CD4-positive, alpha-beta T cell treated with Interferon gamma for 1 hour (primary cell): ENCODE measurements at places on chromosomes 2 and 18.
A peak's percentile ranks its signal among the peaks of the same experiment; 100 is the strongest.

DNA sequence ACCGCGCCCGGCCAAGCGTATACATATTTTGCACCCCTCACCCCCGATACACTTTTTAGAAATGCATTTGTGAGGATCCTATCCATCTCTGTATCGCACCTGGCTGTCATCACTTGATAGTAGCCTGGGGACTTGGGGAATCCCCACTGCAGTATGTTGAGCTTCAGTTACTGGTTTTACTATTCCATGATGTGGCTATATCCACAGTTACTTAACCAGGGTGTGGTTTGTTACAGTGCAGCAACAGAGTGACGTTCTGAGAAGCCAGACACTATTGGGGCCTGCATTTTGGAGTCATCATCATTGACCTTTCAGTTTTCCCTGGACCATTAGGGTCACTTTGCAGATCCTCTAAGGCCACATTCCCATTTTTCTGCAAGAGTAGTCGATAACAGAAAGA, 212.7 kb downstream of the AGAP1 start:
- DNase-seq = no peak

- DNase-seq = no peak
These were observed 3.5 kb downstream of the ATP6V1B1 start for GRCh38 chr2:70939001-70939838.

GRCh38 chr18:7609617-7610016, 42.5 kb downstream of the PTPRM start:
- no peak for DNase-seq

GRCh38 chr18:57080479-57080878, 66.4 kb upstream of the BOD1L2 start:
- no peak for DNase-seq

DNA sequence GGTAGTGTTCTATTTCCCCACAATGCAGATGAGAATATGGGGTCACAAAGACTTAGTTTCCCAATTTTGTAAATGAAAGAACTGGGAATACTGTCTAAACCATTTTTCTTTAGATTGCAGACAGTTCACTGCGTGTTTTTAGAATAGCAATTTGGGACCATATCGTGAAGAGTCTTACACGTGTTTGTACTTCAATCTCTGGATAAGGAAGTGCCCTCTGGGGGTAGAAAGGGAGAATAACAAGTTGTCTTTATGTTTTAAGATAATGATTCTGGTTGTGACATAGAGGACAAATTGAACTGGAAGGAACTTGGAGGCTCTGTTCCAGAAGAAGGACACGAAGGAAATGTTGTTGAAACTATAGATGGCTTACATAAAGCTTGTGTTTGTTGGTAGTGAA, 457.7 kb downstream of the CBLN2 start:
- DNase-seq = no peak

DNA sequence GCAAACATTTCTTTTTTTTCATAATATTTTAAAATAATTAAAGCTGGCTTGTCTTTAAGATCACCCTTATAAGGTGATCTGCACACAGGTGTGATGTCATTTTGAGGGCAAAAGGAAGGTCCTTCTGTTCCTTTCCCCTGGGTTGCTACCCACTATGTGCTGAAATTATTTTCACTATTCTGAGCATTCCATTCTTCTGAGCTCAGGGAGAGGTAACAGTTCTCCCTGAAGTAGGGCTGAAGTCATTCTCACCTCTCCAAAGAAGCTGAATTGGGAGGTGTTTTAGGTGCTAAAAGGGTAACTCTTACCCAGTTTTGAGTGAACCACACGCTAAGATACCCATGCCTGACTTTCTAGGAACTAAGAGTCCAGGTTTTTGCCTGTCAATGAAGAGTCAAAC, 247.6 kb downstream of the SLC4A3 start:
- no peak for DNase-seq

GRCh38 chr18:44958455-44958854, 277.8 kb downstream of the SETBP1 start:
- no peak for DNase-seq

- no peak for DNase-seq
These were observed 36.6 kb downstream of the GLI2 start for GRCh38 chr2:120772261-120772660.

DNA sequence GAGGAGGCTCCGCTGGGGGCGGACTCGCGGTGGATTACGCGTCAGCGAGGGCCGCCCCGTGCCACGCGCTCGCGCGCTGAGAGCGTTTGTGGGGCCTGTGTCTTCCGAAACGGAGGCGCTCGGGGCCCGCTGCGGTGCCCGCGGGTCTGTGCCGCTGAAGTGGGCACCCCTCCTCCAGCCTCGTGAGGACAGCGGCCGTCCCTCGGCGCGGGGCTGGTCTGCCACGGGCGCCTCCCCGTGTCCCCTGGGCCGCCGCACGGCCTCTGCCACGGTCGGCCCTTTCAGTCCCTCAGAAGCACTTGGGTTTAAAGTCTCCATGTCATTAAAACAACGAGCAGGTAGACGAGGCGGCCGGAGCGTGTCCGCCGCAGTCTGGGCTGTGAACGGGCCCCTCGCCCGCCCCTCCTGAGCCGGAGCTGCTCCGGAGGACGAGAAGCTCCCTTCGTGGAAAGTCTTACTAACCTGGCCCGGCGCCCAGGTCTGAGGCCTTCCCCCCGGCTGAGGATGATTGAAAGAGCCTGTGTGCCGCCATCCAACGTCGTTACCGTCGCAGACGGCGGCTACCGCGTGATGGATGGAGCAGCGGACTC, 97.6 kb downstream of the NFATC1 start:
- DNase-seq = no peak

DNA sequence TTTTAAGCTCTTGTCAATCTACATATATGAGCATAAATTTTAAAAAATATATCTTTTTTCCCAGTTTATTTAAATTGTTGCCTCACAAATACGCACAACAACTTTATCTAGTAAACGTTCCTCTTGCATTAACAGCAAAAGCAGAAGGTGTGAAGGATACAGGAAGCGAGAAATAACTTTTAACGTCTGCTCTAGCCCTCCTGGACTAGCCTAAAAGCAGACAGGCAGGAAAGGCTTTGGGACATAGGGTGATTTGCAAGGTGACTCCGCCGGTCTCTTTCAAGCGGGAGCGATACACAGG, 434 bp upstream of the DUSP19 start:
- DNase-seq = peak; percentile 7

GRCh38 chr2:220154304-220154703, 526.9 kb downstream of the SLC4A3 start:
- no peak for DNase-seq

DNA sequence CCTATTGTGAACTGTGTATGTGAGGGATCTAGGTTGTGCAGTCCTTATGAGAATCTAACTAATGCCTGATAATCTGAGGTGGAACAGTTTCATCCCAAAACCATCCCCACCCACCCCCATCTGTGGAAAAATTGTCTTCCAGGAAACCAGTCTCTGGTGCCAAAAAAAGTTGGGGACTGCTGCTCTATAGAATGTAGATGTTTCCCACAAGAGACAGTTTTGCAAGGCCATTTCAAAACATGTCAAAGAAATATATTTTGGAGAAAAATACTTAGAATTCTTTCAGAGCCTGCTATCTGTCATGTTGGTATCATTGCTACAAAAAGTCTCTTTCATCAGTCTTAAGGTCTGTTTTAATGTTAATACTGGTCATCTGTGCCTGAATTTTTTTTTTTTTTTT, 4.1 kb upstream of the SLC39A10 start:
- DNase-seq = no peak

- no peak for DNase-seq
These were observed 73.1 kb downstream of the ACKR3 start for GRCh38 chr2:236642584-236643291.

DNA sequence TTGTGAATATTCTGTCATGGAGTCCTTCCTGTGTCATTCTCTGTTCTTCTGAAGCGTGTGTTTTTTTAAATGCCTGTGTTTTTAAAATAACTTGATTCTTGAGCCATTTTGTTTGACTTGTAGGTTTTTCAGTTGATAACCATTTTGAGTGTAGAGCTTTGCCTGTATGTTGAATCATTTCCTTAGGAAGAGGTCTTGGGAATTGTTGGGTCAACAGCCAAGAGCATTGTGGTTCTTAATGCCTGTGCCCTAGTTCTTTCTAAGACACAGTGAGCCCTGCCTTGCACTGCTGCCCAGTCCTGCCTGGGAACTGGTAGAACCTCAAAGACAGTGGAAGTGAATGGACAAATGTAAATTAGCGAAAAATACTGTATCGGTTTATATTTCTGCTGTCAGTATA, 25.9 kb downstream of the RAB12 start:
- no peak for DNase-seq
